T1000 (cell line): ENCODE measurements at places on chromosomes 7 and 10.

DNA sequence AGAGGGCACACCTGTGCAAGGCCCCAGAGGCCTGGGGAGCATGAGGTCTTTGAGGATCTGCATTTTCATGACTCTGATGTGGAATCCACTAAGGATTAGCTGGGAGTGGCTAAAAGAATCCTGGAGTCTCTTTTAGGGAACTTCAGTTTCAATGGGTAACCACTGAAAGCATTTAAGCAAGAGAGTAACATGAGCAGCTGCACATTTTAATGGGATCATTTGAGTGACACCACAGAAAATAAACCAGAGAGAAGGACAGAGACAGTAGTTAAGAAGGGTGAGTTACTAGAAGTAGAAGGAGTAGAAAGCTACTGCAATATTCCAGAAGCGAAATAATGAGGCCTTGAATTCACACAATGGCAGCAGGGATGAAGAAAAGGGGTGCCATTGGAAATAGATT is 5.2 kb downstream of the GOT1 start:
- no peak for DNase-seq

DNA sequence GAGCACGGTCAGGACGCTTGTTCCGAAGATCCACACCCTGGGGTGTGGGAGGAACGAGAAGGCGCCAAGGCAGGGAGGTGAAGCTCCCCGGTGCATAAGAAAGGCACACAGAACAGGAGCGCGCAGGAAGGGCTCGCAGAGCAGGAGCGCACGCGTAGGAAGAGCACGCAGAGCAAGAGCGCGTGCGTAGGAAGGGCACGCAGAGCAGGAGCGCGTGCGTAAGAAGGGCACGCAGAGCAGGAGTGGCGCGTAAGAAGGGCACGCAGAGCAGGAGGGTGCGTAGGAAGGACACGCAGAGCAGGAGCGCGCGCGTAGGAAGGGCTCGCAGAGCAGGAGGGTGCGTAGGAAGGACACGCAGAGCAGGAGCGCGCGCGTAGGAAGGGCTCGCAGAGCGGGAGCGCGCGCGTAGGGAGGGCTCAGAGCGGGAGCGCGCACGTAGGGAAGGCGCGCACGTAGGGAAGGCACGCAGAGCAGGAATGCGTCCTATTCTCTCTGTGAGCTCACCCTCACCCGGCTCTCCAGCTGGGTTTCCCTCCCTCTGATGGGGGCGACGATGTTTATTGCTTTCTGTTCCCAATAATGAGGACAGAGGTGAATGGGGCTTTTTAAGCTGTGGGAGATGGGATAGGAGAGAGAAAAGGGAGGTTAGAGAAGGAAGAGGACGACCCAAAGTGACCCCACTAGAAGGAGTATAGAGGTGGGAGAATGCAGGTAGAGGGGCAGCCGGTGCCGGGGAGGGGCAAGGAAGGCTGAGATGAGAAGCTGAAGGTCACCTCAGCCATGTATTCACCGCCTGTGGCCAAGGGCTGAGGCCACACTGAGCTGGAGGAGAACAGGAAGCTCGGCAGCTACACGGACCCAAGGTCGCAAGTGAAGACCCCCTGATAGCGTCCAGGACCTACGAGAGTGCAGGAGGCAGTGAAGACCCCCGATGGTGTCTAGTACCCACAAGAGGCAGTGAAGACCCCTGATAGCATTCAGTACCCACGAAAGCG is 423.2 kb downstream of the PTPRN2 start:
- no peak for DNase-seq

GRCh38 chr10:75861582-75861981 is 430.2 kb downstream of the LRMDA start:
- DNase-seq: no peak

- no peak for DNase-seq
Observed at GRCh38 chr10:58361353-58361752, 23.9 kb upstream of the TFAM start.

GRCh38 chr10:94012834-94013233 is 19.1 kb downstream of the PLCE1 start:
- no peak for DNase-seq

GRCh38 chr10:58399410-58399809 is 14.2 kb downstream of the TFAM start:
- no peak for DNase-seq
